Kidney capillary endothelial cell (primary cell): ENCODE measurements at places on chromosomes 2 and 18.
A peak's percentile ranks its signal among the peaks of the same experiment; 100 is the strongest.

- no peak for DNase-seq
Measured at GRCh38 chr2:43043553-43043870, 182.9 kb downstream of the ZFP36L2 start.

DNA sequence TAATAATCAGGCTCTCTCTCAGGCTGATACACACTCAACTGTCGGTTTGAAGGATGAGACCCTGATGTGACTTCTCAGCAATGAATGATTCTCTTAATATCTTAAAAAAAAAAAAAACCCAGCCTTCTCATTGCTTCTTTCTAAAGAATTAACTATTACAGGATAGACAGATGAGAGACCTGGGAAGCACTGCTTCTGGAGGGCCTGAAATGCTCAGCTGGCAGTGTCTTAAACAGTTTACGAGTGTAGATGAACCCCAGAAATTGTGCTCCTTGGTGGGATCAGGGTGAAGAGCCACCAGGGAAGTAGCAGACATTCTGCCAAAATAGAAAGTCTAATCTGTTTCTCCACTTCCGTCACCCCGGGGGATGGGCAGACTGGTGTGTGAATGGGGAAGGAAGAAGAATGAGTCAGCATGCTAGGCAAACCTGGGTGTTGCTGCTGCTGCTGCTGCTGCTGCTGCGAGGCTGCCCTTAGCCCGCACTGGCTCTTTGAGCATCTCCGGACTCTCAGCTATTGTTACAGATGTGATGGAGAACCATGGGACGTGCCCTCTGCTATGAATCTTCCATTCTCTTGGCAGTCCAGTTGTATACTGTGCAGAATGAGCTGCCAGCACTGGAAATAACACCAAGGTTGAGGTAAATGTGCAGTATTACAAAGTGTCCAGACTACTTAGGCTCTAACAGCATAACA, 158.4 kb downstream of the SETBP1 start:
- peak; percentile 19 for DNase-seq

GRCh38 chr2:14445670-14446069, 186.8 kb upstream of the LRATD1 start:
- no peak for DNase-seq

GRCh38 chr18:38933910-38934510, 1368.4 kb upstream of the CELF4 start:
- no peak for DNase-seq

- no peak for DNase-seq
Measured at GRCh38 chr2:233848276-233848675, 6.1 kb downstream of the HJURP start.

- no peak for DNase-seq
Measured at GRCh38 chr2:200985799-200986198, 22.3 kb upstream of the ORC2 start.

DNA sequence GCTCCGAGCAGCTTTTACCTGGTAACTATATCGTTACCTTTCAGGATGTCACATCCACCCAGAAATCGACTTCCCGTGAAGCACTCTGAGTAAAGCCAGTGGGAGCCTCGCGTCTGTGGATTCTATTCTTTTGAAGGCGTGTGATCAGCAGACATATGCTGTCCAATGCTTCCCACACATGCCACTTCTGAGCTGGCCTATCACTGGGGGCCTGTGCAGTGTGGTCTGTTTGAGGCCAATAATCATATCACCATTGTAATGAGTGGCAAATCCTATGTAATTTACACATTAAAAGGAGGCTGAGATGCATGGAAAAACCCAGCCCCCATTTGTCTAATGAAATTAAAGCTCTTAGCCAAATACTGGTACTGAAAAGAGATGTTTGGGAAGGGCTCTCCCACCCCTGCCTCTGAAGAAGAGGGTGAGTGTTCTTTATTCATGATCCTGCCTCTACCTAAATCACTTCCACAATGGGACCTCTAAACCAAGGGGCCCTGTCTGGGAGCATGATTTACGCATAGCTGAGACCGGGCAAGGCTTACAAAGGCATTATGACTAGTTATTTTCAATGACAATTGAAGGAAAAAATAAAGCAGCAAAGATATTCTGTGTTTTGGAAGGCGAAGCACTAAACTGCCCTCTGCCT, 686.8 kb downstream of the ZEB2 start:
- DNase-seq = no peak

DNA sequence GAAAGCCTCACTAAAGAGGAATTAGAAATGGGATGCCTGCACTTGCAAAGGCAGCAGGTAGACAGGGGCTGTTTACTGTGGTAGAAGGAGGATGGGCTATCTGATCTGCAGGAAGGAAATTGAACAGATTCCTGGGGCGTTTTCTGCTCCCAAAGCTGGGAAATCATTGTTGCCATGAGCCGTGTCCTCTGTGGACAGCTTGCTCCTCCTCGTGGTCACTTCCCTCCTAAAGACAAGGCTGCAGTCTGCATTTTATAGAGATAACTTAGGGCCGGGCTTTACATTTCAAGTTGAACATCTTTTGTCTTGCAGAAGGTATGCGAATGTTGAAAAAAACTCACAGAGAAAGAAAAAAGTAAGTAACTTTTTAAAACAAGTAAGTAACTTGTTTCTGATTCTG, 50.9 kb downstream of the DCDC2C start:
- DNase-seq = peak; percentile 26

DNA sequence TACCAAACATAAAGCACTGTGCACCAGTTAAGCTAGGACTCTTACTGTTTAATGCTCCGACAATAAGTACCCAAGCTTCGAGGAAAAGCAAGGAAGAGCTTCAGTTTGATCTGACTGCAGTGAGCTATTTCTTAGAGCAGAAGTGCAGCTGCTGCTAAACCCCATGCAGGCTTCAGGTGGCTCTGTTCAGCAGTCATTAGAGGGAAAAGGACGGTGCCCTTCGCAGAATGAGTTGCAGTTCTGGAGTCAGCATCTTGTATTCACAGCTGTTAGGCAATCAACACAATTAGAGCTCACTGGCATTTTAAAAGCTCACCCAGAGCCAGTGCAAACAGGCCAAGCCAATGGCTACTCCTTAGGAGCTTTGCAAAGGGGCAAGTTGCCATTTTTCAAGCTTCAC, 1.5 kb upstream of the CERKL start:
- no peak for DNase-seq

- no peak for DNase-seq
Measured at GRCh38 chr2:234169674-234170073, 119.2 kb downstream of the SPP2 start.

DNA sequence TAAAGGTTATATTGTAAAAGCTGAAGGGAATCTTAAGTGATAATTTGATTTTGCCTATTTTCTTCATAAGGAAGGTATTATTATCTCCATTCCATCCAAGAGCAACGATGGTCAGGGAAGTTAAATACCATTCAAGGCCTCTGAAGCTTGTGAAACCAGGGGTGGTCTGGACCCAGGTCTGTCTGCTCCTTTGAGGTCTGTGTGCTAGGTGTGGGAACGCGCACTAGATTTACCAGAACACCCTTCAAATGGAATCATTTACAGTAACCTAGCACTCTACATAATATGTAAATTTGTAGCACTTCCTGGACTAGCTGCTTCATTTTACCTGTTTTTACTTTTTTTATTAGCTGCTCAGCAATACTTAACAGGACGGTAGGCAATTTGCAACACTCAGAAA, 6.4 kb upstream of the TRIB2 start:
- no peak for DNase-seq

DNA sequence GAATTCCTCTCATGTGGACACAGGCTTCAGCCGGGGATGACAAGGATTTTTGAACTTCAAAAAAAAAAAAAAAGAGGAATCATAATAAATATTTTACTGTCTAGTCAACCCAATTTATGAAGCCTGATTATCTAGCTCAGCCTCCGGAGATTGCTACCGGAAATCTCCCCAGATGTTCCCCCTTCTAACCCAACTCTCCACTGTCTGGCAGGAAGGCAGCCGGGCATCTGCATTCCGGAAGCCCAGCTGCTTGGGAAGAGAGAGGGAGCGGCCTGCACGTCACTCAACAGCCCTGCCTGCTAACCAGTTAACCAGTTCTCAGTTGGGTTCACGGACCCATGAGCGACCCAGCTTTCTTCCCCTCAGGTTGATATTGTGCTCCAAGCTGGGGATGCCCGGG, 87.2 kb upstream of the POU3F3 start:
- DNase-seq = peak; percentile 42

GRCh38 chr18:13054336-13054735, 63.2 kb downstream of the CEP192 start:
- DNase-seq = no peak

DNA sequence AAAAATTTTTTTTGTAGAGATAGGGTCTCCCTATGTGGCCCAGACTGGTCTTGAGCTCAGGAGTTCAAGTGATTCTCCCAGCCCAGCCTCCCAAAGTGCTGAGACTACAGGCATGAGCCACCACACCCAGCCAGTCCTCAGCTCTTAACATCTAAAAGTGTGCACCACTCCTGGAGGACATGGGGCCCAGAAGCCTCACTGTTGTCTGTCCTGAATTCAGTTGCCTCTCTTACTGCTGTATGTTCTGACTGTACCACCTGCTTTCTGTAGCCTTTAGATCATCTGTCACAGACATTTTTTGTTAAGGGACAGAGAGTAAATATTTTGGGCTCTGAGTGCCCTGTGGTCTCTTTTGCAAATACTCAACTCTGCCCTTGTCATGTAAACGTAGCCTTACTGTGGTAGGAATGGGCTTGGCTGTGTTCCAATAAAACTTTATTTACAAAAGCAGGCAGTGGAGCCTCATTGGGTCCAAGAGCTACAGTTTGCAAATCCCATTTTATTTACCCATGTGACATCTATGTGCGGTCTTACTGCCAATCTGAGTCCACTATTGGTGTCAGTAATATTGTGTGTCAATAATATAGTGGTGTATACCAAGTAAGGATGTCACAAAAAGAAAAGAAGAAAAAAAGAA, 38.1 kb downstream of the TMEM37 start:
- DNase-seq = no peak

DNA sequence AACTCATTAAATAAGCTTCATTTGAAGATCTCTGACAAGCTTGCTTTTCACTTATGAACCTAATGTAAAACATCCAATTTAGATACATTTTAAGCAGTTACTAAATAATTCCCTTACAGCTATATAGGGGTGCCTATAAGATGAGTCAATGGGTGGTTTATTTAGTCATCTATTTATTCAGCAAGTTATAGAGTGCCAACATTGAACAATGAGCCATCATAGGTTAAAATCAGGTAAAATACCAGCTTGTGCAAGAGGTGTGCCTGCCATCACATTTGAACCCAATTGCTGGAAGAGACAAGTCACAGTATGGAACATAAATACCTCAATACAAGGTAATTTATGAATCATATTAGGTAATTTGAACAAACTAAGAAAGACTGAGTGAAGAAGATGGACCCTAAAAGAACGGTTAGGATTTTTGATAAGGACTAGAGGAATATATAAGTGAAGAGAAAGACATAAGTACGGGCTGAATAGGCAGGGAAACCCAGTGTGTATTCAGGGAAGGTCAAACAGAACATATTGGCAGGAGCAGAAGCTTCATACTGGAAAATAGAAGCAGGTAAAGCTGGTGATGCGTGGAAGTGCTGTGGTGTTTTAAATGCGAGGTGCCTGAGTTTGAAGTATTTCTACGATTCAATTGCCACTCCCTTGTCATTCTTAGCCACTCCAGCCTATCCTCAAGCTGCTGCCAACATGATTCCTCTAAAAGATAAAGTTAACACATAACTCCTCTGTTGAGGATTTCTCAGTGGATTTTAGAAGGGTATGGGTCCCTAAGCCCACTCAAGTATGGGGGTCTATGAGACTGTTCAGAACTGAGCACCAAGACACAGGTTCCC, 18.9 kb upstream of the STAT4 start:
- DNase-seq = no peak

GRCh38 chr18:48833701-48834412, 116.9 kb downstream of the SMAD7 start:
- DNase-seq = no peak

- no peak for DNase-seq
Measured at GRCh38 chr2:151095463-151095862, 166.2 kb downstream of the RBM43 start.

DNA sequence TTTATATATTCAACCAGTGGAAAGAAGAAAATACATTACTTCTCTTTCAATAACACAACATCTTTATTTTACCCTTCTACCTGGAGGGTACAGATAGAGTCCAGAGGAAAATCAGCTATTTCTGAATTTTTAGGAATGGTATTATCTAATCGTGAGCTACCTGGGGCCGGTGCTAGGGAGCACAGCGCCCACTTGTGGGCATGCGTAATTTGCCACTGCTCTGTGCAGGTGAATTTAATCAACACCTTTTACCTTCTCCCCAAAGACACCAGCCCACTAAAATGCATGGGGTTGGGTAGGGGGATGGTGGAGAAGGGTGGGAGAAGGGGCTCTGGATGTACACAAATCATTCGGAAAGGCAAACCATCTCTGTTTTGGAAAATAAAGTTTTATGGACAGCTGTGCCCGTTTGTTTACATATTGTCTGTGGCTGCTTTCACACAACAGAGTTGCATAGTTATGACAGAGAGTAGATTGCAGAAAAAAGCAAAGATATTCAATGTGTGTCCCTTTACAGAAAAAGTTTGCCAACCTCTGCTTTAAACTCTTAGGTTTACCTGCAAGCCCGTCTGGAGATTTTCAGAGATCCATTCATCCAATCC, 51.5 kb upstream of the DCC start:
- no peak for DNase-seq

- DNase-seq = no peak
Measured at GRCh38 chr2:64587561-64587960, 63.4 kb downstream of the AFTPH start.

DNA sequence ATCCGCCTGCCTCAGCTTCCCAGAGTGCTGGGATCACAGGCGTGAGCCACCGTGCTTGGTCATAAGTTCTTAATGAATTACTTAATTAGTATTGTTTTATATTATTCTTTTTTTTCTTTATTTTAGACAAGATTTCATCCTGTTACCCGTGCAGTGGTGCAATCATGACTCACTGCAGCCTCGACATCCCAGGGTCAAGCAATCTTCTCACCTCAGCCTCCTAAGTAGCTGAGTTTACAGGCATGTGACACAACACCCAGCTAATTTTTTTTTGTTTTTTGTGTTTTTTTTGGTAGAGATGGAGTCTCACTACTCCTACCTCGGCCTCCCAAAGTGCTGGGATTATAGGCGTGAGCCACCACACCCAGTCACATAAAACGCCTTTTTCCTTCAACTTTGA, 17.3 kb downstream of the C2orf42 start:
- no peak for DNase-seq

DNA sequence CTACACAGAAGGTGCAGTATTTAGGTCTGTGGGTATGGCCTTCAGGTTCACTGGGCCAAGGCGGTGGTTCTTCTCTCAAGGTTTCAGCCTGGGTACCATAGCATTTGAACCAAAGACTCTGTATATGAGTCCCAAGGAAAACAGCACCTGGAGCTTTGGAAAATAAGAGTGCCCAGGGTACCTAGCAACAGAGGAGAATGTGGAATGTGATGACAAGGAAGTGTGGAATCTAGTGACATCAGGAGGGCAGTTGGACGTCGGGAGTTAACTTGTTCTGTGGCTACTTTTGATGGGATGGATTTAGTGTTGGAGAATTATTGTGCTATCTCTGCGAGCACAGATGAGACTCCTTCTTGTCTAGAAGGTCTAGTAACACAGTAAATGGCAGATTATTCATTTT, 201.2 kb downstream of the NOL4 start:
- no peak for DNase-seq

- DNase-seq = no peak
Measured at GRCh38 chr18:75962036-75962572, 532.9 kb downstream of the ZNF516 start.

GRCh38 chr2:98804736-98805135, 73.8 kb upstream of the MGAT4A start:
- DNase-seq = no peak
